ENCODE measurements at places on chromosomes 1 and 21. TPM values are rescaled to one million over a fixed set of nuclear protein-coding genes. Genes with fewer than 3 reads are reported as not detected.

CAMK2N1 gene
- total RNA-seq = 194 TPM

MYCL gene
- 15.4 TPM for total RNA-seq

POTED gene
- not detected for total RNA-seq

DNA sequence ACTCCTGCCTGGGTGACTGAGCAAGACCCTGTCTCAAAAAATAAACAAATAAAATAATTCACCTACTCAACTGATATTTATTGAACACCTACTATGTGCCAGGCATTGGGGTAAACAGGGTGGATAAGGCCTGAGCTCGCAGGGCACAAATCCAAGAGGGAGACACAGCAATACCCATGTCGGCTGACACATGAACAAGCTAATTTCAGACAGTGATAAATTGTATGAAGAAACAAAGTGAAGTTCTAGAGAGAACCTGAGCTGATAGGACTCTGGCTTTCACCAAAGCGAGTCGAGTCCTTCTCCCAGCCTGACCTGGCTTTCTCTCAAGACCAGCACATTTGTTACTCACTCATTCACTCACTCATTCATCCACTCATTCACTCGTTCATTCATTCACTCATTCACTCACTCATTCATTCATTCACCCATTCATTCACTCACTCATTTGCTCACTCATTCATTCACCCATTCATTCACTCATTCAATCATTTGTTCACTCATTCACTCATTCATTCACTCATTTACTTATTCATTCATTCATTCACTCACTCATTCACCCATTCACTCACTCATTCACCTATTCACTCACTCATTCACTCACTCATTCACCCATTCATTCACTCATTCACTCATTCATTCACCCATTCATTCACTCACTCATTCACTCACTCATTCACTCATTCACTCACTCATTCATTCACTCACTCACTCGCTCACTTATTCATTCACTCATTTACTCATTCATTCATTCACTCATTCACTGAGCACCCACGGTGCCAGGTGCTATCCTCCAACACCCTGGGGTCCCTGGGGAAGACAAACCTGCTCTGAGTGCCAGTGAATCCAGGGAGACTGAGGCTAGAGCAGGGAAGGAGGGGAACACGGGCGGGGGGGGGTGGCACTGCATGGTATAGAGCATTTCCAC lies 37.4 kb upstream of the CASZ1 start:
- DNase-seq = no peak

GRCh38 chr21:14690886-14691285 lies 144.8 kb upstream of the SAMSN1 start:
- no peak for DNase-seq

- DNase-seq = no peak
Observed at GRCh38 chr1:23237508-23237907, 20.2 kb upstream of the HTR1D start.

DNA sequence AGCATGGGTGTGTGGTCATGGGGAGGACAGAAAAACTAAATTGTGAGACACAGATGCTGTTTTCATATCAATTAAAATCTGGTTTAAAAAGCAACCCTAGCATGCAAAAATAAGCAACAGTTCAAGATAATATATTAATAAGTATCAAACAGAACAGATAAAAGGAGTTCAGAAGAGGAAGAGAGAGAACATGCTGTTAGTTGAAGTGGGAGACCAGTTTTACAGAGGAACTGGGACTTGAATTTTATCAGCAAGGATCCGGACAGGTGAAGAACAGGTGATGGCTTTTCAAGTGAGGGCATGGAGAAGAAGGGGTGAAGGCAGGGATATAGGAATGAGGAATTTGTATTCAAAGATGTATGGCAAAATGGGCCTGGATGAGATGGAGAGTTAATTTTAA lies 75.9 kb downstream of the PRRX1 start:
- DNase-seq = no peak

DNA sequence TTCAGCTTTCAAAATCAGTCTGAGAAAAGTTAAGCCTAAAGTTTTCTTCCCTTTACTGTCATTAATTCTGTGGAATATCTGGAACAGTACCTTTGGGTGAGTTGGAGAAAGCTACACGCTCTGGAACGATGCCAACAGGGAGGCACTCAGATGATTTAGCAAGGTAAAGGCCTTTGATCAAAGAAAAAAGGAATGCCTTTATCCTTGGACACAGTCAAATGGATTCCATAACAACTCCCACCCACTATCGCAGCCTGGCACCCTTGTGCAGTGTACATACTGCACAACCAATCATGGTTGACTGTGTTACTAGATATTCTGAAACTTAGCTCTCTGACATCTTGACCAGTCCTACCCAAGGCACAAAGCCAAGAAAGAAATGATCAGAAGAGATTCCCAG lies 218.7 kb downstream of the PATJ start:
- DNase-seq = no peak

DNA sequence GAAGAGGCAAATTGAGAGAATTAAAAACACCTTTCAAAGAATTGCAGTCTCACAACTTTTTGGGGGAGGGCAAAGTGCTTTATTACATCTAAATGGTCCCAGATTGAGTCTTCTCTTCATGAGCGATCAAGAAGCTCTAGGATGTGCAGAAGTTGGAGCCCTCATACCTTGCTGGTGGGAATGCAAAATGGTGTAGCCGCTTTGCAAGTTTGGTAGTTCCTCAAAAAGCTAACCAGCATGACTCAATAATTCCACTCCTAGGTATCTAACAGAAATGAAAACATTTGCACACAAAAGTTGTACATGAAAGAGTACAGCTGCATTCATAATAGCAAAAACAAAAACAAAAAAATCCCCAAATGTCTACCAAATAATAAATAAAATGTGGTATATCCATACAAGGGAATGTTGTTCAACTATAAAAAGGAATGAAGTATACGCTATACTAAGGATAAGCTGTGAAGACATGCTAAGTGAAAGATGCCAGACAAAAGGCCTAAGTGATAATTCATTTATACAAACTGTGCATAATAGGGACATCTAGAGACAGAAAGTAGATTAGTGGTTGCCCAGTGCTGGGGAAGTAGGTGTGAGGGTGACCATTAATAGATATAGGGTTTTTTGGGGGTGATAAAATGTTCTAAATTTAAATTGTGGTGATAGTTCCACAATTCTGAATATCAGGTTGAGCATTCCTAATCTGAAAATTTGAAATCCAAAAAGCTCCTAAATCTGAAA lies 55.2 kb downstream of the SELENOF start:
- DNase-seq = no peak

All from left colon (tissue), 2 donors.